ENCODE measurements at places on chromosomes 13 and 19.

GRCh38 chr19:11339254-11340098 lies at the start of gene RAB3D:
Gene RAB3D, minus strand, starts transcription at chr19:11339657. Its CDS starts 2,258 bp downstream, at chr19:11337399.
- DNase-seq = peak; percentile 49

DNA sequence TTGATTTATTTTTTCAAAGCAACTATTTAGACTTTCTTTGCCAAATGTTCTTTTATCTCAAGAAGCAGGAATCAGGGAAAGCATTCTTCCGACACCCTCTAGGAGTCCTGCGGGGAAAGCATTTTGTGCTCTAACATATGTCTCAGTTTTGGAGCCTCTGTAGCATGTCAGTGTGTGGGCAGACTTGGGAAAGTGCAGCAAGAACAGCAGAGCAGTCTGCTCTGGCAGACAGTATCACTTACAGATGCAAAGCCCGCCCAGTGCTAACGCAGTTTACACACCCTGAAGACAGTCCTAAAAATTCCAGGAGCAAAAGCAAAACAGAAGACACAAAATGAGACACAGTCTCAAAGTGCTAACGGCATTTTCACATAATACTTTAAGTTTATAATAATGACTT lies 393.5 kb downstream of the KLF12 start:
- no peak for DNase-seq

GRCh38 chr13:97028441-97029299 lies 34.4 kb upstream of the OXGR1 start:
- DNase-seq = no peak

DNA sequence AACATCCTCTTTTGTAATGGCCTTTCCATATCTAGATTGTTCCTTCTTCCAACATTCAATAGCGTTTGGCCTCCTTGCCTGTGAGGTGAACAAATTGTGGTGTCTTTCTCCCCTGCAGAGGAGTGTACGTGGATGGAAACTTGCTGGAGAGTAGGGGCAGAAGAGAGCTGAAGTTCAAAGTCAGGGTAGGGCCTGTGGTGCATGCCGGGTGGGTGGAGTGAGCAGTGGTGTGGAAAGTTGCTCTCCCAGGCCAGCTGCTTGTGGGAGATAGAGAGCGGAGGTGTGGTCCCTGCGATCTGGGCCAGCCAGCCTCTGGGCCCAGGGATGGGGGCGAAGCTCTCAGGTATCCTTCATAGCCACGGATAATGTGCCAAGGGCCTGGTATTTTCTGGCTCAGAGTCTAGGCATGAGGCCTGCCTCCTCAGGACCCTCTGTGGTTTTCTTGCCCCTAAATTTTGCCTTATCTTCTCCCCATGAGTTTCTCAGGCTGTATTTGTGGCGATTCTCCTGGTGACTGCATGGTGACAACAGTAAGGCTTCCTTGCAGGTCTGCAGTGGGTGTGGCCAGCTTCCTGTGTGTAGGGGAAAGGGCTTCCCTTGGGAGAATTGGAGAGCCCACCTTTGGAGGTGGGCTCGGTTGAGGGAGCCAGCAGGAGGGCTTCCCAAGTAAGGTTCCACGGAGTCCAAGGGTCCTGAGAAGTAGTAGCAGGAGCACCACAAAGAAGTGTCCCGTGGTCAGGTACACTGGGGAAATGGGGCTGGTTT lies 6.7 kb downstream of the RGCC start:
- DNase-seq = peak; percentile 38

GRCh38 chr13:98992355-98992754 lies 14.5 kb upstream of the DOCK9 start:
- no peak for DNase-seq

- DNase-seq = no peak
Measured at GRCh38 chr13:51906581-51906980, 44.8 kb downstream of the CCDC70 start.

GRCh38 chr19:32580353-32580900 lies 563 bp upstream of the PDCD5 start:
- DNase-seq = no peak

DNA sequence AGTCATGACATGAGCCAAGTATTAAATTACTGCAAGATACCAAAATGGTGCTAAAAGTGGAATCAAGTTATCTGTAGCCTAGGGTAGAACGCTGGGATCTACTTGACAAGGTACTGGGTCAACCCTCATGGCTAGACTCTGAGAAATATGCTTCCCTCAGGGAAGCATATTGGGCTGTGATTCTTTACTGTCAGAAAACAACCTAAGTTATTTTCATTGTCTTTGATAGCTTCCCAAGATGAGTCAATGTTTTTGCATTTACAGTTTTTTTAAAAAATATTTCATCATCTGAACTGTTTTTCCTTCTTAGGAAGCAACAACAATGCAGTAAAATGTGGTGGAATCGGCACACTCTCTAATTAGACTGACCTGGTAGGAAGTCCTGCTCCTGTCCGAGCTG lies 218.0 kb downstream of the RGCC start:
- no peak for DNase-seq

GRCh38 chr13:79806821-79807220 lies 325.9 kb downstream of the NDFIP2 start:
- DNase-seq = no peak

GRCh38 chr13:40494946-40495620 lies 171.4 kb downstream of the FOXO1 start:
- DNase-seq = no peak

GRCh38 chr13:63041640-63042414 lies 1626.2 kb upstream of the PCDH20 start:
- DNase-seq = no peak

DNA sequence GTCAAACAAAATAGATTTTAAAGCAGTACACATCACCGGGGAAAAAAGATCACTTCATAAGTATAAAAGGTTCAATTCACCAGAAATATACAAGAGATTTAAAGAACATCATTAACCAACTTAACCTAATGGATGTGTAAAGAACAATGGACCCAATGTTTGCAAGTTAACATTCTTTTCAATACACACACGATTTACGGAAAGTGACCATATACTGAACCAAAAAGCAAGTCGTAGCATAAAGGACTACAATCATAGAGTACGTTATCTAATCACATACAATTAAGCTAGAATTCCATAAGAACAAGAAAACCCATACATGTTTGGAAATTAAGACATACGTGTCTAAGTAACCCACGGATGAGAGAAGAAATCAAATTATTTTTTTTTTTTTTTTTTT lies 9.6 kb downstream of the TGDS start:
- no peak for DNase-seq

GRCh38 chr13:47904241-47904640 lies 96.8 kb downstream of the SUCLA2 start:
- DNase-seq = no peak

DNA sequence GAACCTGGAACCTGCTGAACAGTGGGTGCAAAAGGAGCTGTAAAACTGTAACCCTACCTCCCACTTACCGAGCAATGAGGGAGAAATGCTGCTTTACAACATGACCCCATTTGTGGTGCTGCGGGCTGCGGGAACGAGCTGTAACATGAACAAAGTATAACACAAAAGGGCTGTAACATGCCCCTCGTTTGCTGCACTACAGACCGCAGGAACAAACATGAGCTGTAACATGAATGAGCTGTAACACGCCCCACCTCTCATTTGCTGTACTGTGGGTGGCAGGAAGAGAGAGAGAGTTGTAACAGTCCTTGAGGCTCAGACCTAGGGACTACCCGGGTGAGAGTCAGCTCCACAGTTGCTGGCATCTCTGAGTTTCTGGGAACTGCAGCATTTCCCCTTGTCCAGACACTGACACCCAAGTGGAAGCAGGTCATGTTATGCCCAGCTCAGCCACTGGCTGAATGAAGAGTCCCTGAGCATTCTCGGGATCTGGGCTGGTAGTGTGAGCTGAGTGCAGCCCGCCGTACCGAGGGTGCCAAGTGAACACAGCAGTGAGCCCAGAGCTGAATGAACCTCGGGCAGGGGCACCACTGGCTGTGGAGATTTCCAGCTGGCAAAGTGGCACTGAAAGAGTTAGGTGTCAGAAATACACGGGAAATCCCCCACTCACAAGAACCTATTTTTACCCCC lies 1385.3 kb upstream of the SPRY2 start:
- DNase-seq = no peak

- no peak for DNase-seq
Measured at GRCh38 chr13:110600261-110600819, 15.0 kb upstream of the NAXD start.

DNA sequence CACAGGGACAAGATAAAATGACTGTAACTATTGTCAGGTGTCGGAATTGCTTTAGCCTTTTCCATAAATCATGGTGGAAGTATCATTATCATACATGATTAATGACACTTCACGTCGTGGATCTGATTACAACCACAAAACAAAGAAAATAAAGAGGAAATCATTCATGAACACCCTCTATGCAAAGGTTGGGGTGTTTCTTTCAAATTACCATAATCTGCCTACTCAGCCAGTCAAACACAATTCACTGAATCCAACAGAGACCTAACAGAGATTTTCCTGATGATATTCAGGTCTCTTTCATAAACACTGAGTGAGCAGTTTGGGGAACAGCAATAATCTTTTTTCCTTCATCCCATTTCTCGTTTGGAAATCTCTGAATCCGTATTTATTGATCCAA lies 625.6 kb downstream of the DCT start:
- DNase-seq = no peak

GRCh38 chr13:111859354-111860230 lies 207.4 kb upstream of the SOX1 start:
- no peak for DNase-seq

- DNase-seq = no peak
Measured at GRCh38 chr13:27349458-27349857, 75.0 kb upstream of the GTF3A start.

DNA sequence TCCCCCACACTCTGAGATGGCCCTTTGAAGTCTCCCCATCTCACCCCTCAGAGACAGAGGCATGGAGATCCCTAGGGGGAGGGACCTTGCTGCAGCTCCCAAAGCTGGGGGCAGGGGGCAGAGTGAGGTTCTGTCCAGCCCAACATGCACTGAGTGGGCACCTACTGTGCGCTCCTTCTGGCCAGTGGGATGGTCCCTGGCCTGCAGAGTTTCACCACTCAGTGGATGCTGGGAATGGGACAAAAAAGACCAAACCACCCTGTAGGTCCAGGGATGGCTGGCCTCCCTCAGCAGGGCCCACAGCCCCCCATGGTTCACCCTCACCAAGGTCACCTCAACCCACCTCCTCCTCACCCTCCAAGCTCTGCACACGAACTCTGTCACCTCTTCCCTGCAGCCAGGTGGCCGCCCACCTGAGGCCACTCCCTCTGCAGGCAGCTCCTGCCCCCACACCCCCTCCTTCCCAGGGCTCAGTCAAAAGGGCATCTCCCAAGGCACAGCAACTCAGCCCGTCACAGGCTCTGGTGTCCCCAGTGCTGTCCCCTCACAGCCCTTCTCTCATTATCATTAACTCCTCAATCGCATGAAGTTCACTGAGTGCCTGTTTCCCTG lies 16.1 kb downstream of the CEACAM21 start:
- DNase-seq = no peak

DNA sequence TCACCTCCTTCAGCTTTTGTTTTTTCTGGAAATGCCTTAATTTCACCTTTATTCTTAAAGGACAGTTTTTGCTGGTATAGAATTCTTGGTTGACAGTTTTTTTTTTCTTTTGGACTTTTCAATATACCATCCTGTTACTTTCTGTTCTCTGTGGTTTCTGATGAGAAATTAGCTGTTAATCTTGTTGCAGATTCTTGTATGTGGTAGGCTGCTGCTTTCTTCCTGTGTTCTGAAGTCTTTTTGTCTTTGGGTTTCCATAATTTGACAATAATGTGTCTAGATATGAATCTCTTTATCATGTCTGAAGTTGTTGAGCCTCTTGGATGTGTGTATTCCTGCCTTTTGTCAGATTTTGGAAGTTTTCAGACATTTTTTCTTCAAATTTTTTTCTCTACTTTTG lies 12.0 kb downstream of the ZNF283 start:
- no peak for DNase-seq

GRCh38 chr13:113495494-113496210 lies 5.1 kb upstream of the DCUN1D2 start:
- DNase-seq = no peak

- DNase-seq = no peak
Measured at GRCh38 chr19:55550321-55550650, 4.9 kb upstream of the SBK3 start.

- no peak for DNase-seq
Measured at GRCh38 chr13:91572944-91573598, 174.7 kb downstream of the GPC5 start.

- no peak for DNase-seq
Measured at GRCh38 chr13:73417012-73417615, 358.3 kb downstream of the KLF5 start.

DNA sequence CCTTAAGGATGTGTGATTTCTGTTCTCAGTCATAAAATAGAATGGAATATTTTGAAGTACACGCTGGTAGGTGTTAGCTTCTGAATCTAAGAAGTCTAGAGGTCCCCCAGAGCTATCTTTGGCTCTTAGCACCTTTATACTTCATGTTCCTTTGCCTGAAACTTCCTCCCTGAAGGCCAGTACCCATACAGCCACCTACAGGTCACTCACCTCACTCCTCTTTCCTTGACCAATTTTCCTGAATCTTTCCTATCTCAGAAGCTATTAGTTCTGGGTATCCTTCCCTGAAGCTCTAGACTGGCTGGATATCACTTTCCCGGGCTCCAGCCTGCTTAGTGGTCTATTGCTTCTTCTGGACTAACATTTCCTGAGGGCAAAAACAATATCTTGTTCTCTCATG lies 93.4 kb upstream of the EDNRB start:
- DNase-seq = no peak

- DNase-seq = no peak
Measured at GRCh38 chr13:106496072-106496997, 39.1 kb downstream of the EFNB2 start.

DNA sequence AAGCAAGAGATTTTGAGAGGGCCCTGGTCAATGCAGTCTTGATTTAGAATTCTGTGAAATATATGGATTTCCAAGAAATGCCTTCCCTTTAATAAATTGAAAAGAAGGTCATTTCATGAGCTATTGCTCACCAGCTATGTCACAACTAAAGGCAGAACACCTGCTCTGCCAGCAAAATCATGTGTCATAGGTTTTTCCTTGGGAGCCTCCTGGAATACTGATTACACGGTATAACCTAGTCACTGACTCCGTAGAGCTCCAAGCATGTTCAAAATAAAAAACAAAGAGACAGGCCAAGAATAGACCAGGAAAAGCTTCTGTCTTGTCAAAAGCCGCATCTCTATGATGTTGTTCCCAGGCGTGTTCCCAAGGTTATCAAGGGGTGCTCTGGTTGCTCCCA lies 45.5 kb downstream of the HSPH1 start:
- DNase-seq = no peak

GRCh38 chr13:96071504-96071903 lies 18.3 kb upstream of the UGGT2 start:
- DNase-seq = no peak

DNA sequence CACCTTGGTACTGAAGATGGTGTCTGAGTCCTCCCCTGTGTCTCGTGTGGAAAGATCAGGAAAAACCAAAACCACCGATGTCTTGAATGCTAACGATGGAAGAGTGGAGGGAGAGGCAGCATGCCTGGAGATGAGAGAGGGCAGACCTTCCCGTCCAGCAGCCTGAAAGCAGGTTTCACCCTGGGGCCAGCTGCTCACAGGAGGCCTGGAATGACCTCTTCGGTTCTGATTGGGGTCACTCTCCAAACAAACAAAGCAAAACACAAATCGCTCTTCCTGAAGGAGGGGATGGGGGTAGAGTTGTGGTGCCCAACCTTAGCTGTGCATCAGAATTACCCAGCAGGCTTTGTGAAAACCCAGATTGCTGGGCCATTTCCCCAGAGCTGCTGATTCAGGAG lies 142.3 kb upstream of the SOX1 start:
- DNase-seq = no peak

- DNase-seq = no peak
Measured at GRCh38 chr13:111211789-111212516, 96.8 kb downstream of the ARHGEF7 start.

Data from activated CD8-positive, alpha-beta memory T cell treated with anti-CD3 and anti-CD28 coated beads for 4 hours (primary cell).